ENCODE measurements at places on chromosomes 1 and 21.

GRCh38 chr1:229209816-229210215 lies 61.1 kb upstream of the RAB4A start:
- DNase-seq = no peak

DNA sequence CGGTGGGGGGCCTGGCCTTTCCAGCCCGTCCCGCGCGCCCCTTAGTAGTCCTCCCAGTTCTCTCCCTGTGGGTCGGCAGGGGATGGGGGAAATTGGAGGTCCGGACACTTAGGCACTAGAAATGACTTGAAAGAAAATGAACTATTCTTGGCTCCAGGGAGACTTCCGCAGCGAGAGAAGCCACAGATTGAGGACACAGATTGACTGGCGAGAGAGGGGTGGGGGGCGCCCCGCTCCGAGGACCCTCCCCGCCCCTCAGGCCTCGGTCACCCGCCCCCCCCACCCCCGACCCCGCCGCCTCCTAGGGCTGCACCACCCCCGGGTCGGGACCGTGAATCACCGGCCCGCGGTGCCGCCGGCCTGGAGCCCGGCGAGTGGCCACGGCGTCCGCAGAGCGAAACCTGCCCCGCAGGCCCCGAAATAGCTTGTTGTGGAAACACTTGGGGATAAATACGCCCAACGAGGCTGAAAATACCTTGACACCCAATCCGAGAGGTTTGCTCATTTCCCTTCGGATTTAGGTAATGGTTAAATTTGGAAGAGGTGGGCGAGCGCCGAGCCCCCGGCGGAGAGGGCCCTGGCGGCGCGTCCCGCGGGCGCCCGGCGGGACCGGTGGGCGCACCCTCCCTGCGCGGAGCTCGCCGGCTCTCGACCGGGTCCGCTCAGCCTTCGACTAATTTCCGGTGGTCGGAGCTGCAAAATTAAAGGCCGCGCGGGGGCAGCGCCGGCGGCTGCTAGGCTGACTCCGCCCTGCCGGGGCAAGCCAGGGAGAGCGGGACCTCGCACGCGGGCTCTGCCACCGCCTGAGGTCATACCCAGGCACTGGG lies at the start of gene GFI1:
TSS of gene GFI1 (minus strand) at position 675 of the 827 bp plus-strand sequence. CDS start 3,438 bp downstream, outside the sequence.
- peak; percentile 87 for DNase-seq

GRCh38 chr1:217090060-217090911 lies 367.1 kb upstream of the ESRRG start:
- no peak for DNase-seq

- no peak for DNase-seq
These were observed 403.4 kb downstream of the NTNG1 start for GRCh38 chr1:107544285-107544684.

DNA sequence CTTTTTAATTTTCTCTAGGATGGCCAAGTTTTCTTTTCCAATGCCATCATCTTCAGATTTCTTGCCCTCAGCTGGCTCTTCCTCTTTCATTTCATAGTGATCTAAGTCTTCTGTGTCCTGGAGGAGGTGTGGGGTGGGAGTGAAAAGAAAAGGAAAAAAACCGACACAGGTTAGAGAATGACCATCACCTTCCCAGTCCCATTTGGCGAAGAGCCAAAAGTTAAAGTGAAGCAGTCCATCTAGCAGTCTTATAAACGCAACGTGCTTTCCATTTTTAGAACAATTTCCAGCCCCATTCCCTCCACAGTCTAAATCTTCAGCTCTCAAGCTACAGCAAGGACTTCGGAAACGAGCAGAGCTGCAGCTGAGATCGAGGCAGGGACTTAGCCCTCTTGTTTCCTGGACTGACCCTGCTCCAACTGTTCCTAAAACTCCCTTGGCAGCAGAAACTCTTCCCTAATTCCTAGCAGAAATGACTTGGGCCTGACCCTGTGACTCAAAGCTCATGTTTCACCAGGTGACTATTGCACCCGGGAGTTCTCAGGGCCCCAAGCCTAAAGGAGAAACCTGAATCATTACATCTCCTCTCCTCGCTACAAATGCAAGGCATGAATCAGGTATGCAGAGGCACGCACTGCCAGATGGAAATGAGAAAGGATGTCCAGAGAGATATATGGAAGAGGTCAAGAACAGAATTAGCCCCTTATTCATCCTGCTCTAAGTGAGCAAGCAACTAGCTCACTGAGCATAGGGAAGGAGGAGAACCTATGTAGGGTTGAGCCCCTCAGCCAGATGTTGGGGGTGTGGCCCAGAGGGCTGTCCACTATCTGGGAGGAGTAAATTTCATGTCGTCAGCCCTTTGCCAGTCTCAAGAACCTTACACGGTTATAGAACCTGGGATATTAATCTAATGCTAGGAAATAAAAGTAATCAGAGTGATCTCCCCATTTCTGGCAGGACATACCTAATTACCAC lies 5.1 kb downstream of the UBE2Q1 start:
- DNase-seq = no peak

DNA sequence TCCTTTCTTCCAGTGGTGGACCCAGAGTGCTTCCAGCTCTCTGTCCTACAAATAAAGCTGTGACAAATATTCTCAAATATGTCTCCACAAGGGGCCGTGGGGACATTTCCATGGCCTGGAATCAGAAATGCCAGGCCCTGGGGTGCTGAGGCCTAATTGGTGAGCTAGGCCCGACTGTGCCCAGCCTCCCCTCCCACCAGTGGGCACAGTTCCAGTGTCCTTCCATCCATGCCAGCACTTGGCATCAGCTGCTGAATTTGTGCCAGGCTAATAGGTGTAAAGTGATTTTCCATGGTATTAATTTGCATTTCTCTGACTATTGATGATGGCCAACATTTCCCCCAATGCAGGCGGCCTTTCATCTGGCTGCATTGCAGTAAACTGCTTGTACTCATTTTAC lies 48.5 kb upstream of the B3GALT5 start:
- DNase-seq = no peak

- DNase-seq = no peak
These were observed 537.8 kb downstream of the SMYD3 start for GRCh38 chr1:245969283-245969682.

- no peak for DNase-seq
These were observed 31.9 kb downstream of the PRDM15 start for GRCh38 chr21:41847066-41847804.

GRCh38 chr1:246198115-246198816 lies 308.8 kb downstream of the SMYD3 start:
- DNase-seq = no peak

DNA sequence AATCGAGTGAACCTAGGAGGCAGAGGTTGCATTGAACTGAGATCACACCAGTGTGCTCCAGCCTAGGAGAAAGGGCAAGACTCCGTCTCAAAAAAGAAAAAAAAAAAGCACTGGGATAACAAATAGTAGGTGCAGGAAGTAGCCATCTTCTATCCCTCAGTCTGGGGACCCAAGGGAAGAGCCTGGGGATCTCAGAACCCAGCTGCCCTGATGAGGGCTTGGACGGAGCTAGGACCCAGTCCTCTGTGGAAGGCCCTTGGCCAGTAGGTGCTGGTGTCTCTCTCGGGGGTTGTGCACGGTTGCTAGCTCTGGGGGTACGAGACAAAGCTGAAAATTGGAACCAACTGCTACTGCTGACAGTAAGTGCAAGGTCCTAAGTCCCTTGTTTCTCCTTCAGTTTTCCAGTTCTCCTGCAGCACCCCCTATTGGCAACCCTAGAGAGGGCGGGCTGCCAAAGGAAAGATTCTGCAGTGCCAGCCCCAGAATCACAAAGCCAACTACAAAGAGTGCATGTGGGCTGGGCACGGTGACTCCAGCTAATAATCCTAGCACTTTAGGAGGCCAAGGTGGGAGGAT lies 57.6 kb upstream of the KIF1B start:
- DNase-seq = peak; percentile 71

GRCh38 chr1:245316784-245317183 lies 162.0 kb downstream of the KIF26B start:
- DNase-seq = no peak

GRCh38 chr1:53631622-53632310 lies 107.2 kb downstream of the GLIS1 start:
- DNase-seq = no peak

DNA sequence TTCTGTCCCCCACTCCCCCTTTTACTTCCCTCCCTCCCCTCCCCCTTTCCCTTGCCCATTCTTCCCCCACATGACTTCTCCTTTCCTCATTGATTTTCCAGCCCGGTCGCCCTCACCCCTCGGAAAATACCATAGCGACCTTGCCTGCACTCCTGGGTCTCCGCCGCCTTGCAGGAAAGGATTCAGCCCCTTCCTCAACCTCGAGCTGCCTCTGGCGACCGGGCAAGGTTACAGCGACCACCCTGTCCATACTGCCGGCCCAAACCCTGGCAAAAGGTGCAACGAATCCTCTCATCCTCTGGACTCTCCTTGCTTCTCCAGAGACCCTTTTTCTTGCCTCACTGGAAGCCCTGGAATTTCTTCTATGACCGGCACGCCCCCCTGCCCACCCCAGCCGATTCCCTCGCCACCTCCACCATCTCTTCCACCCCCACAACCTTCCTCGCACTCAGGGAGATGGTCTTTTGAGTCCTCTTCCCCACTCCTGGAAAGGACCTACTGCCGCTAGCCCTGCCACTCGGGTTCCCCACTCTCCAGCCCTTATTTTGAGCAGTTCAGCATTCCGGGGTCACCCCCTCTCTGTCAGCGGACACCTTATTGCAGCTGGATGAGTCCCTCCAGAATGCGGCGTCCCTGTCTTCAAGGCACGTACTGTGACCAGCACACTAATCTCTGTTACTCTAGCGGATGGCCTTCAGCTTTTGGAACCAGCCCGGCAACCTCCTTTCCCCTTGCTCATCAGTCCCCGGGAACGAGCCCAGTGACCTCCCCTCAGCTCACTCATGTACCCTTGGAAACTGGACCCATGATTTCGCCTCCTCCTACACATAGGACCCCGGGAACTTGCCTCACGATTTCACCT lies 846 bp downstream of the NSUN4 start:
- DNase-seq = no peak

DNA sequence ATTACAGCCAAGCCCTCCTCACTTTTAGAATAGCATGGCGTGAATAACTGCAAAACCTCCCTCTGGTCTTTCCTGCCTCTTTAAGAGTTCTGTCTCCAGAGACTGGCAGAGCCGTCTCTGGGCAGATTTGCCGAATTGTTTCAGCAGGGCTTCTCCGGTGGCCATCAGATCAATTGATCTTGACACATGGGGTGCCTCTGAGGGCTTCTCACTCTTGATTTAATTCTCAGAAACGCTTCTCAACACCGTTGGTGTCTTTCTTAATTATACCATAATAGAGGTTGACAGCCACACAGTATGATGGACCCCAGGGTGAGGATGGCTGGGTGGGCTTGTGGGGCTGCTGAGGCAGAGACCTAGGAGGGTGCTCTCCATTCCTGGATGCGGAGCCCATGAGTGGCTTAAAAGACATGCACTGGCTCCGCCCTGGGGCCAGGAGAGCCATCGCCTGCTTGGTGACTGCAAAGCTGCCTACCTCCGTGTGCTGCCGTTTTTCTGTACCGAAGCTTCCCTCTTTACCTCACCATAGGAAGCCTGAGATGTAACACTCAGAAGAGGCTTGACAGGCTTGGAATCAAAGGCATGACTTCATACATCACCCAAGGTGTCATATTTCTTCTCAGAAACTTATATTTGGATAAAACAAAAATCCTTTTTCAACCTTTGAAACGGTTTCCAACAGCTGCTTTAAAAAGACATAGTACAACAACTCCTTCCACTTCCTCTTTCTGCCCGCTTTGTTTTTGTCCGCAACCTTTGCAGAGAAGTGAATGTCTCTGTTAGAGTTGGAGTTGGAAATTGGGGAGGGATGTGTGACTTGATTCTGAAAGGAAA lies 82.9 kb downstream of the GALNT2 start:
- no peak for DNase-seq

GRCh38 chr1:111738436-111739193 lies 580 bp downstream of the INKA2 start:
- peak; percentile 48 for DNase-seq

DNA sequence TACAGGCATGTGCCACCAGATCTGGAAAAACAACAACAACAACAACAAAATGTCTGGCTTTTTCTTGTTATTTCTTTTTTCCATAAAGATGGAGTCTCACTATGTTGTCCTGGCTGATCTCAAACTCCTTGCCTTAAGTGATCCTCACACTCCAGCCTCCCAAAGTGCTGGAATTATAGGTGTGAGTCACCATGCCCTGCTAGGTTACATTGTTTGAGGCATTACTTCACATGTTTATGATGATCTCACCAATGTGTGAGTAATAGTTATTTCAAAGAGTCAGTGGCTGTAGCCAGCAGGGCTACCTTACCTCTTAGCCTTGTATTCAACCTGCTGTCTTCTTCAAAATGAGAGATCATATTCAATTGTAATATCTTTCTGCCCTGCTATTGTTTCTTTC lies 445.7 kb downstream of the AMY1C start:
- DNase-seq = no peak

GRCh38 chr1:220905650-220906560 lies 26.7 kb downstream of the HLX start:
- DNase-seq = no peak

- DNase-seq = no peak
These were observed 54.8 kb downstream of the SAMSN1 start for GRCh38 chr21:14491269-14491681.

DNA sequence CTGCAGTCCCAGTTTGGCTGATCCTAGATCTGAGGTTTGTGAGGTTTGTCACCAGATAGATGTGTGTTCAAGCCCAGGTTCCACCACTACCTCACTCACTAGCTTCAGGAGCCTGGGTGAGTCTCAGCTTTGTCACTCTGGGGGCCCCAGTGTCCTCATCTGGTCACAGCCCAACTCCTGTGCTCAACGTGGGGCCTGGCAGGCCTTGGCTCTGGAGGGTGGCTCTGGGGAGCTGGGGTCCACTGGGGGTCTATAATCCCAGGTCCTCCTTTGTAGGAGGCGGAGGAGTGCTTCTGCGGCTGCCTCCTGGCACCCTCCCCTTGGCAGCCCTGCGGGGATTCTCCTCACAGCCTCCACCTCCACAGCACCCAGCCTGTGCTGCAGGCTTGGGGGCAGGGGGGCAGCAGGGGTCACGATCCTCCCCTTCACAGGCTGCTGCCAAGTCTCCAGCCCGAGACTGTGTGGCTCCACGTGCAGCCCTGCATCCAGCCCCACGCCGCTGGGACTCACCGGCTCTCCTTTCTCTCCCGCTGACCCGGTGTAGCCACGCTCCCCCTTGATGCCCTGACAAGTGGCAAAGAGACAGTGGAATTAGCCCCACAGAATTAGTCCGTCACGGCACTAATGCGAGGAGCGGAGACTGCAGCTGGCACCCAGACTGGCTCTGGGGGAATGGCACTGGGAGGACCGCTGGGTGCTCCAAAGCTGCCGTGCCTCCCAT lies 22.5 kb upstream of the PEF1 start:
- DNase-seq = no peak

All from stimulated activated CD8-positive, alpha-beta memory T cell treated with anti-CD3 and anti-CD28 coated beads, Interleukin-4, amount 100 ng/mL, for 48 hours (primary cell).